ENCODE measurements at places on chromosomes 5 and 9.

DNA sequence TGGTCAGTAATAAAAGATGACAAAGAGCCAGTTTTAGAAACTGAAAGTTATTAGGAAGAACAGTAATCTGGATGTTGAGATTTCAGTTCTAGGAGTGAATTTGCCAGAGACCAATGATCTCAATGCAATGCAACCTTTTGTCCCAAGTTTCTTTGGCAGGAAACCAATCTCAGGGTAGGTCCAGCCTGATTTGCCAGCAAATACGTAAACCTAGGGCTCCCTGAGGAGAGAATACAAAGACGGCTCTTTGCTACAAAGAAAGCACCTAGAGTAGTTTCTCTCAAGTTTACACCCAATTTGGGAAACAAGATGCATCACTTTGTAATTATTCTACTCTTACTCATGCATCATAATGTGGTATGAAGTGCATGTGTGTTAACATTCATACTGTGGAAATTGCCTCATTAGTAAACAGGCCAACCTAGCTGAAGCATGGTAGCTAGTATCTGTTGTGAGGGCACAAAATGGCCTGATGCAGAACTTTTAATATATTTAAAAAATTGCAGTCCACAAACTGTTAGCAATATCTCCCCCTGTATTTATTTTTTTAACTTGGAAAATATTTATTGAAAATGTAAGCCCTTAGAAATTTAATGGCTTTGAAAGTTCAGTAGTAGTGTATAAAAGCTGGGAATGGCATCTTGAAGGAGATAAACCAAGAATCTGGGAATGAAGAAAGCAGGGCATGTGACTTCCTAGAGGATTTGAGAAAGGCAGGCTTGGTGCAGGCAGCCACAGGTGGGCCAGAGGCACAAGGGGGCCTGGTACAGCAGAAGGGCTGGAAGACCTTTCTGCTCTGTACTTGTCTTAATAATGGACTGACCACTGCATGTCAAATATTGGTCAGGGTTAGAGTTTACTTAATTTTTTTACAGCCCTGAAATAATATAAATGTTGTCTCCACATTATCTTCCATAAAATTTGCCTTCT, 59.5 kb downstream of the MAST4 start:
- no peak for DNase-seq

GRCh38 chr9:130058154-130058553, 4.4 kb downstream of the GPR107 start:
- no peak for DNase-seq

DNA sequence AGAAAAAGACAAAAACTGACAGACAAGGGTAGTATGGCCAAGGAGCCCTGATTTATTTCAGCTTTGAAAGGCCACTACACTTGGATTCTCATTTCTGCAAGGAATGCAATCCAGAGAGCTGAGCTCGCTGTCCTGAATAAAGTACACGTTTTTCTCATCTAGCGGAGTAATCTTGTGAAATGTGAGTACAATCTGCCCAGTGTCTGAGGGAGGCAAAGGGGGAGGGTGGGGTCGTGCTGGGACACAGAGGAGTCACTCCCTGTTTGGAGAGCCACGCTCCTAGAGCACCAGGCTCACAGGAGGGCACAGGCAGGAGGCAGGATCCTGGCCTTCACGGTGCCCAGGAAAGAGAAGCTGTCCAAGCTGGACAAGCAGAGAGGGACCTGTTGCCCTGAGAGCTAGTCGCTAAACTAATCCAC, 51.0 kb upstream of the IFNK start:
- DNase-seq: no peak

- DNase-seq: no peak
These were observed 176.4 kb downstream of the FGF18 start for GRCh38 chr5:171595801-171596231.

DNA sequence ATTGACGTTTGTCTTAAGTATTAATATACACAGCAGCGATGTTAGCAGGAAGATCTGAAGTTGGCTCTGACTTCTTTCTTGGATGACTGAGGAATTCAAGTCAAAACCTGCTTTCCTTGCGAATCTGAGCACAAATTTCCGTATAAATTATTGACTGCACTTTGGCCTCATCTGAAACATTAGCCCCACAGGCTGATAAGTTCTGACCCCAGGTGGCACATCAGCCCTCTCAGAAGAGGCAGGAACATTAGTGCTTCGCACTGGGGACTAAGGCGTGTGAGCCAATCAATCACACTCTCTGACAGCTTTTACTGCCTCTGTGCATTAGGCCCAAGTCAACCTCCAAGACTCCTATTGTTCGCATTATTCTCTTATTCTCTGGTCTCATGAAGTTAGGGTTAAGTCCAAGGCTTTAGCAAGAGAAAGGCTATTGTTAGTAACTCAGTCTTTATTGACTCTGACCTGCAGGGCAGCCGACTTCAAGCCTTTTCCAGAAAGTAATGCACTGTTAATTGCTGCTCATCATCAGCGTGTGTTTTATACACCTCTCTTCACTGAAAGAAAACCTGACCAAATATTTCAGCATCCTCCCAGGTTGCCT, 84.2 kb downstream of the ZNF608 start:
- DNase-seq: no peak

GRCh38 chr9:79369676-79370075, 202.1 kb upstream of the TLE4 start:
- DNase-seq: no peak

DNA sequence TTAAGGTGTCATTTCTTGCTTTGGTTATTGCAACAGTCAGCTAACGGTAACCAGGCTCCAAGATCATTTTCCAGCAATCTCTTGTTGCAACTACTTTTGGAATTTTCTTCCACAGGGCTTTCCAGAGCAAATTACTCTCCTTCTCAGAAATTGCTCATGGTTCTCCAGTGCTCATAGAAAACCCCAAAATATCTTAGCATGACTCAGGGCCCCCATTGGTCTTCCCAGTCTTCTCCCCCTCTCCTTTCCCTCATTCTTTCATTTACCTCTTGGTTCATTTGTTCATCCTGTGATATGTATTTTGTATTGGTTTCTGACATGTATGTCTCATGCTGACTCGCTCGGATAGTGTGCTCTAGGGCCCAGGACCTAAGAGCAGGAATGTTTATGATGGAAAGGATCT, 35.6 kb downstream of the WWC1 start:
- DNase-seq: no peak

- no peak for DNase-seq
These were observed 253.3 kb downstream of the CTNND2 start for GRCh38 chr5:11650936-11651335.

GRCh38 chr5:57448751-57449150, 33.9 kb downstream of the ACTBL2 start:
- DNase-seq: no peak

DNA sequence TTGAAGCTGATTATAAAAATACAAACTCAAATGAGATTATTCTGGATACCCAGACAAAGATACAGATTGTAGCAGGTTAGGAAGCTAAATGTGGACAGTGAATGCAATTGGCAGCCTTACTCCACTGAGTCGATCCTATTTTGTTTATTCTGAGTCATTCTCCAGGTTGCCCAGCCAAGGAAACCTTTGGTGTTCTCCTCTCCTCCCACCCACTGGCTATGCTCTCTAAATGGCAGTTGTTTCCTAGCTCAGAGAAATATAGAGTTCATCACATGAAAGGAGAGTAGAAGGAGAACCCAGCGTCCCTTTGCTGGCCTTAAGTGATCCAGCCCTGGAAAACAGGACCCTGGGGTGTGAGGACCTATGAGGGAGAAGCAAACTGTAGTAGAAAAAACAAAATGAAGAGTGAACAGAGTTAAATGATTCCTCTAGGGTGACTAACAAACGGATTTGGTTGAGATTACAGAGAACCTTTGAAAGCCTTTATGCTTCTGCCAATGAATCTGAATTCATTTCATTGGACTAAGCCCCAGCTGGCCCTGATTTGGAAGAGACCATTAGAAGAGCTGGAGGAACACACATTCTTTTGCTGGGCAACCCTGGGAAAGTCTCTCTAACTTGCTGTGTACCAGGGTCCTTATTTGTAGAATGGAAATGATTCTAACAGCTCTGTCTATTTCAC, 95.1 kb downstream of the BRINP1 start:
- no peak for DNase-seq

- DNase-seq: no peak
These were observed 243.6 kb downstream of the AP3B1 start for GRCh38 chr5:78050888-78051287.

GRCh38 chr9:34985311-34985899, 4.1 kb upstream of the DNAJB5 start:
- DNase-seq: no peak

GRCh38 chr9:113564498-113565237, 101.1 kb downstream of the RGS3 start:
- DNase-seq: no peak

DNA sequence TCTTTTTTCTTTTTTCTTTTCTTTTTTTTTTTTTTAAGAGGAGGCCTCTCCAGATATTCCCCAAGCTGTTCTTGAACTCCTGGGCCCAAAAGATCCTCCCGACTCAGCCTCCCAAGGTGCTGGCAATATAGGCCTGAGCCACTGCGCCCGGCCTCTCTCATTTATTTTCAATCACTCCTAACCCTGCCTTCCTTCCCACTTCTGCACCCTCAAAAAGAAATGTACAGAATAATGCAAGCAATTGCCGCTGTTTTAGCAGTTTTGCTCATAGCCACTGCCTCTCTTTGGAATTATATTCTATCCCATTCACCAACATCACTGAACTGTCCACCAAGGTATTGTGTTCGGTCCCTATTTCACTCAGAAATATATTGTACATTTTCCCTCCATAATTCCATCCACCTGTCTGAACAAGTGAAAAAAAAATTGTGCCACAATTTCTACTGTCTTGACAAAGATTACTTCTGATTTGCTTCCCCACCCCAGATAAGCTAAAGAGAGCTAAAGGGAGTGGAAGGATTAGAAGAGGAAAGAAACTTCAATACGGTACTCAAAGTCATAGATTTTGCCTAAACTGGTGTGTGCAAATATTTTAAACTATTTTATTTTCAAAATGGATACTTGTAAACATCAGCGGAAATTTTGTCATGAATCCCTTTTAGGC, 1.9 kb downstream of the FNBP1 start:
- no peak for DNase-seq

- DNase-seq: no peak
These were observed 9.7 kb upstream of the URM1 start for GRCh38 chr9:128361296-128361985.

GRCh38 chr5:154421868-154422267, 23.9 kb upstream of the SAP30L start:
- no peak for DNase-seq

- DNase-seq: no peak
These were observed 94.2 kb downstream of the BARX1 start for GRCh38 chr9:93860694-93861658.

DNA sequence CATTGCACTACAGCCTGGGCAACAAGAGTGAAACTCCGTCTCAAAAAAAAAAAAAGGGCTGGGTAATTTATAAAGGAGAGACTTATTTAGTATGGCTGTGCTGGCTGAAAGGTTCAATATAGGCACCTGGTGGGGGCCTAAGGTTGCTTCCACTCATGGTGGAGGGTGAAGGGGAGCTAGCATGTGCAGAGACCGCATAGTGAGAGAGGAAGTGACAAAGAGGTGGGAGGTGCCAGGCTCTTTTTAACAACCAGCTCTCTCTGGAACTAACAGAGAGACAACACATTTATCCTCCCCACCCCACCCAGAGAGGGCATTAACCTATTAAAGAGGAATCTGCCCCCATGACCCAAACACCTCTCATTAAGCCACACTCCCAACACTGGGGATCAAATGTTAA, 28.9 kb upstream of the SERINC5 start:
- no peak for DNase-seq

DNA sequence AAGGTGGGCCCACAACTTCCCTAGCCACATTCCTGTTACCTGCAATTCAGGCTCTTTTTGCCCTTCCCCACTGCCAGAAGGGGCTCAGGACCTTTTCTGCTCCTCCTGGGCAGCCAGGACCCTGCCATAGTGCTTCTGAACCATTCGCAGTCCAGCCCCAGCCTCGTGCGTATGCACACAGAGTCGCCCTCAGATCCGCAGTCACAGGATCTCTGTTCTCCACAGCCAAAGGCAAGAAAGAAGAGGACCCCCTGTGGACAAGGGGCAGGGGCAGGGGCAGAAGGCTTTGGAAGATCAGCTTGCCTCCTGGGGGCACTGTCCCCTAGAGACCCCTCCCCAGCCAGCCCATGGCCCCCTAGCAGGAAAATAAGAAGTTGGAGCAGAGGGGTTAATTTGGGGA, 82.8 kb downstream of the PCDH1 start:
- DNase-seq: no peak

DNA sequence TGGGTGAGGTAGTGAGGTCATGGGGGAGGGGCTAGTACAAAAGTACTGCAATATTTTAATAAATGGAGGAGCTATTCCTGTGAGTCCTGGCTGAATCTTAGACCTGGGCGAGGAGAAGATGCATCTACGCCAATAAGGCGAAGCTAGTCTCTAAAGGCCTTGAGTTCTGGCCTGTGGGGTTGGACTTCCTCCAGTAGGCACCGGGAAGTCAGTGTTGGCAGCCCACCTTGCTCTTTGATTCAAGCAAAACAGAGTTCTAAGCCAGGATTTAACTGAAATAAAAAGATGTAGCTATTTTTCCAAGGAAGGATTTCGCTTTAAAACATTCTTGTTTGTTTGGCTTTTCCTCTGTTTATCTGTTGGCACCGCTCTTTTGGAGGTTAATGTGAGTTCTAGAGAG, 244.6 kb downstream of the KIF4B start:
- DNase-seq: no peak

DNA sequence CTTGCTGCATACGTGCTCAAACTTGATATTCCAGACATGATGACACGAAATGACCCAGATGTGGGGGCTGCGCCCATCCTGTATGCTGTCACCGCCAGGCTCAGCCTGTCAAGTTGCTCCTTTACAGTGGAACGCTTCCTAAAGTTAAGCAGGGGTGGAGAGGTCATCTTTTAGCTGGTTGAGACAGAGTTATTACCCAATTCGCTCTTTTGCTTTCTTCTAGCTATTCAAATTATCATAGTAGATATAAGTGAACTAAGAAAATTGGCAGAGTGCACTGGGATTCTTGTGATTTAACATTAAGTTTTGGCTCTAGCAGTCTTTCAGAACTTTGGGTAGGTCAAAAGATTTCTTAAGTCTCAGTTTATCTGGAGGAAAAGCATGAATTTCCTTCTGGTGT, 69.8 kb upstream of the BASP1 start:
- no peak for DNase-seq

DNA sequence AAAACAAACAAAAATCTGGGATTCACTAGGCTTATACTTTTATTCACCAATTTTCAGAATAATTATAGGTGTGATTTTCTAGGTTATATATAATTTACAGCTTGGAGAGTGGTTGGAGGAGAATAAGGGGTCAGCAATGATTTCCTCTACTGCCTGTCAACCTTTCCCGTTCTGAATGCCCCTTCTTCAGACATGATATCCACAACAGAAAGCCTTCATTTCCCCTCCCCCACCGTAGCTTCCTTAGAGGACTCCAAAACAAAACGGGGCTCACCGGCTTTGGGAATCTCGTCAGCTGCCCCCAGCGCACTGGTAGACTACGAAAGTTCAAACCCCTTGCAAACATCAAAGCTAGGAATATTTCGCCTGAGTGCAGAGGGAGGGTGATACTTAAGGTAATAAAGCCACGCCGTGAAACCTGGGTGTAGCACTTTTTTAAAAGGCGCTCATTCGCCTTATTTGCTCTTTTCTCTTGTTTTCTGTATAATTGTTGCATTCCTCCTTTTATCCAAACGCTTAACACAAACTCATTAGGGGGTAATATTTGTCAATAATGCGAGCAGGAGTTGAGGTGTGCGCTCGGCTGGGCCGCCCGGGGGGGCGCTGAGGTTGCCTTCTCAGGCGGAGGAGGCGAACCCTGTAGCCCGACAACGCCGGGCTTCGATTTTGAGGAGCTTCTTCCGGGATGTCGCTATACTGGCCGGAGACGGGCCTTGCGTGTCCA, 2.4 kb downstream of the OTP start:
- no peak for DNase-seq

Measured in stimulated activated CD4-positive, alpha-beta T cell treated with anti-CD3 and anti-CD28 coated beads, Interleukin-15, amount 100 ng/mL, for 1 hour (primary cell).